Stimulated activated CD8-positive, alpha-beta memory T cell treated with anti-CD3 and anti-CD28 coated beads, Interleukin-12 subunit alpha, Interleukin-12 subunit beta, amount 100 ng/mL, for 1 hour (primary cell): ENCODE measurements at places on chromosomes 7 and 10.

DNA sequence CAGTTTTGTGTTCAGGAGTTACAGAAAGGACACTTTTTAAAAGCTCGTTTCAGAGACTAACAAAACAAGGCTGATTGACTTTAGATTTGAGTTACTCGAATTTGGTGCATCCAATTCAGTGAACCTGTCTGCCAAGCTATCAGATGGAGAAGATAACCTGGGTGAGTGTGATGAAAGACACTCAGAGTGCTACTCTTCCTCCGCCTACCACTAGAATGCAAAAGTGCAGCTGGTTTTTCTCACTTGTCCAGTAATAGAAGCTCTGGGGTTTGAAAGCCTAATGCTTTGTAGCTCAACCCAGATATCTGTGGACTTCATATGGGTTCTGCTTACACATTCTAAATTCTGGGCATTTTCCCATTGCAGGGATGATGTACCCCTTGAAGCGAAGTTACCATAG, 82.8 kb upstream of the NPY start:
- no peak for DNase-seq

- no peak for DNase-seq
These were observed 73.4 kb downstream of the LRRC4 start for GRCh38 chr7:127957886-127958285.

- no peak for DNase-seq
These were observed 77.1 kb upstream of the VSTM2A start for GRCh38 chr7:54465095-54465494.

DNA sequence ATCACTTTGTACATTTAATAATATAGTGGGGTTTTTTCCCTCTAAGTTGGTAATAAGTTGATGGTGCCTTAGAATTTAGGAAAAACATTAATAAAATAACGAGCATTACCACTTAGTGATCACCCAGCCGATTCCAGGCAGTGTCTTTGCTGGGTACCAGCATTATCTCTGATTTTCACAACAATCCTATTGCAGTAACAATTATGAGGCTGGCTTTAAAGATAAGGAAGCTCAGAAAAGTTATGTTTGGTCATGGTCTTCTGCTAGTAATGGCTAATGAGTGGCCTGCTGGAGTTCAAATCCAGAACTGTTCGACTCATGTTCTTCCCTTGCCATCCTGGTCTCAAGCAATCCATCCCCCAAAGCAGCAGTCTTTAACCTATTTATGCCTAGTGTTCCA, 127.9 kb downstream of the CNNM2 start:
- no peak for DNase-seq

DNA sequence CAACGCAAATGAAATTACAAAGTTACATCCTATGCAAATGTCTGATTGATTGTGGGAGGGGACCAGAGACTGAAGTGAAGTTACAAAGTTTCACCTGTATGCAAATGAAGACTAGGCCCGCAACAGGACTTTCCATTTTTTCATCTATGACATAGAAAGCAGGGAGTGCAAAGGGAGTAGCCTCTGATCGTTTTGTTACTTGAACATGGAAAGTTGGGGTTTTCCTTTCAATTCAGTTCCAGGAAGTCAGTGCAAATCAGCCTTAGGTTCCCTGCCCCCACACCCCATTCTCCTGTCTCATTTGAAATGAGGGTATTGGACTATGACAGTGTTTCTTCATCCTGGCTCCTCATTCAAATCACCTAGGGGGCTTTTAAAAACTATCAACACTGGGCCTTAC, 96.9 kb upstream of the HABP2 start:
- DNase-seq, result no peak

- DNase-seq, result no peak
These were observed 139.1 kb downstream of the TRIL start for GRCh38 chr7:28818996-28819395.

- no peak for DNase-seq
These were observed 31.2 kb upstream of the PLEKHA1 start for GRCh38 chr10:122343135-122343800.

DNA sequence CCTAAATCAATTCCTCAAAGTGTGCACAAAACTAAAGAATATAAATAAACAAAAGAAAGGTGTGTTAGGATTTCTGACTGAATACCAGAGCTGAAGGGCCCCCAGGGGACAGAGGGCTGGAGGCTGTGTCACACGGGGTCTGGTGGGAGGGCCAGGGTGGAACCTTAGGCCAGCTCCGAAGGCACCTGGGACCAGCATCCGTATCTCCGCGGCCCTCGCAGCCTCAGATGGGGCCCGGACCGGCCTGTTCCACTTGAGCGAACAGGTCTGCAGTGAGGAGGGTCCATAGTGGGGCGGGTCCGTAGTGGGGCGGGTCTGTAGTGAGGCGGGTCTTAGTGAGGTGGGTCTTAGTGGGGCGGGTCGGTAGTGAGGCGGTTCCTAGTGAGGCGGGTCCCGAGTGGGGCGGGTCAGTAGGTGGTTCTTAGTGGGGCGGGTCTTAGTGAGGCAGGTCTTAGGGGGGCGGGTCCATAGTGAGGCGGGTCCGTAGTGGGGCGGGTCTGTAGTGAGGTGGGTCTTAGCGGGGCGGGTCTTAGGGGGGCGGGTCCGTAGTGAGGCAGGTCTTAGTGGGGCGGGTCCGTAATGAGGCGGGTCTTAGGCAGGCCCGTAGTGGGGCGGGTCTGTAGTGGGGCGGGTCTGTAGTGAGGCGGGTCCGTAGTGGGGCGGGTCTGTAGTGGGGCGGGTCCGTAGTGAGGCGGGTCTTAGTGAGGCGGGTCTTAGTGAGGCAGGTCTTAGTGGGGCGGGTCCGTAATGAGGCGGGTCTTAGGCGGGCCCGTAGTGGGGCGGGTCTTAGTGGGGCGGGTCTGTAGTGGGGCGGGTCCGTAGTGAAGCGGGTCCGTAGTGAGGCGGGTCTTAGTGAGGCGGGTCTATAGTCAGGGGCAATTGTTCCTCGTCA, 15.1 kb downstream of the GPR146 start:
- no peak for DNase-seq

GRCh38 chr7:142176901-142177300, 65.4 kb downstream of the MGAM2 start:
- no peak for DNase-seq

GRCh38 chr10:69451209-69451783, at the start of gene TSPAN15:
TSS of gene TSPAN15 (plus strand) at chr10:69451465. CDS start at chr10:69451595, 130 bp downstream.
- DNase-seq, result peak; percentile 47

DNA sequence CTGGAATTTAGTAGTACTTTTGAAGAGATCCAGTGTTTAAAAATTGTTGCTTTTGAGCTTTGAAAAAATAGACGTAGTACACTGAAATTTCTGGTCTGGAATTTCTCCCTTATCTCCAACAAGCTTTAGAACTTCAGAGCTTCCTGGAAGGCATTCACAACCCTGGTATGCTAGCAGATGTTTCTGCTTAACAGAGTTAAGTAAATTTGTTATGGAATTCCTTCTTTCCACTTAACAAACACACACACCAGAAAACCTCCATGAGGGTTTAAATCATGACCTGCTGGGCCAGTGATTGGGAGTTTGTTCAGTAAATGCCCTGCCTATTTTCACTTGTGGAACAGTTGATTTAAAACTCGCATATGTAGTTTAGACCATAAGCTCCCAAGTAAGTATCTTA, 13.7 kb downstream of the ASB15 start:
- DNase-seq, result no peak

- no peak for DNase-seq
These were observed 18.5 kb upstream of the SEMA3C start for GRCh38 chr7:80937336-80937735.

- DNase-seq, result no peak
These were observed 71.6 kb downstream of the THSD7A start for GRCh38 chr7:11760372-11760771.

GRCh38 chr10:380313-380940, 245.2 kb downstream of the ZMYND11 start:
- no peak for DNase-seq

DNA sequence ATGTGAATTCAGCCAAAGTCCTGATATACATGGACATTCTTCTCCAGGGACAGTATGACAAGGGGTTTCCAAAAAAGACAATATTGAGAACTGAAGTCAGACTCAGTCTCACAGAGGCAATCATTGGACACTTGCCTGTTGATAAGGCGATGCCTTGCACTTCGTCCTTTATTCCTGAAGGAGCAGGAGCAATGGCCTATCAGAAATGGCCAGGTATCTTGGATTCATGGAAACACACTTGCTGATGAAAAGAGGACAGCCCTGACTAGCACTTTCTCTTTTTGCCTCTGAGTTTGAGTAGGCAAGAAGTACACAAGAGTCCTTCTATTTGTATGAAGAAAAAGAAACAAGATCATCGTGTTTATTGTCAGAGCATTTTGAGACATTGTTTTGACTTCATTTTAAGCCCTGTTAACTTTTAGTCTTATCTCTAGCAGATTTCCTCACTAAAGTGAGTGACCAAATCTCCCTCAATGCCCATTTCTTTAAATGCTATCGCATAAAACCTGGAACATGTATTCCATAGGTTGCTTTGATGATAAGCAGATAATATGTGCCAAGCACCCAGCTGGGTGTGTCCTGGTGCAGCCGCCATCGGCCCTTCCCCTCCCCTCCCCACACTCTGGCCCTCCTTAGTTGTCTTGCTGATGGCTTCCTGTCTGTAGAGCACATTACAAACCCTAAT, 26.6 kb downstream of the ST8SIA6 start:
- no peak for DNase-seq

- no peak for DNase-seq
These were observed 40.3 kb downstream of the CPVL start for GRCh38 chr7:29105752-29106668.

- DNase-seq, result no peak
These were observed 108.5 kb upstream of the TMEM168 start for GRCh38 chr7:112898432-112899290.

- DNase-seq, result no peak
These were observed 133.2 kb upstream of the KCNMA1 start for GRCh38 chr10:77770868-77771175.

- DNase-seq, result no peak
These were observed 278.9 kb downstream of the GRID1 start for GRCh38 chr10:86087716-86088115.

GRCh38 chr7:45181286-45181960, 23.8 kb downstream of the RAMP3 start:
- DNase-seq, result no peak

GRCh38 chr10:3954615-3955014, 169.6 kb upstream of the KLF6 start:
- DNase-seq, result no peak

DNA sequence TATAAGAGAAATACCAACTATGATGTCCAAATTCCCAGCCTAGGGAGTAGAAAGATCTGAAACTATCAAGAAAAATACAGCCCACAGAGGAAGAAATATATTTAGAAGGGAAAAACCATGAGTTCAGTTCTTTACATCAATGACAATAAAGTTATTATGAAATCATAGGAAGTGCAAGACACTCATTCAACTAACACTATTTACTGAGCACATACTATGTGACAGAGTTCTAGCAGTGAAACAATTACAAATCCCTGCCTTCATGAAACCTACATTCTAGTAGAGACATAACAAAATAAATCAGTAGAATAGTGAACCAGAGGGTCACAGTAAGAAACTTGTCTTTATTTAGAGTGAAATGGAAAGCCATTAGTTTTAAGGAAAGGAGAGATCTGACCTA, 2.1 kb downstream of the NDUFA5 start:
- no peak for DNase-seq

GRCh38 chr7:144650439-144650838, 185.4 kb downstream of the TPK1 start:
- no peak for DNase-seq

DNA sequence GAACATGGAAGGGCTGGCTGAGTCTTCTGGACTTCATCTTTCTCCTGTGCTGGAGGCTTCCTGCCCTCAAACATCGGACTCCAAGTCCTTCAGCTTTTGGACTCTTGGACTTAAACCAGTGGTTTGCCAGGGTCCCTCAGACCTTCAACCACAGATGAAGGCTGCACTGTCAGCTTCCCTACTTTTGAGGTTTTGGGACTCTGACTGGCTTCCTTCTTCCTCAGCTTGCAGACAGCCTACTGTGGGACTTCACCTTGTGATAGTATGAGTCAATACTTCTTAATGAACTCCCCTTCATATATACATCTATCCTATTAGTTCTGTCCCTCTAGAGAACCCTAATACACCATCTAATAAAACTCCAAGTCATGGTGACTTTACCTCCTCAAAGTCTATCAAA, 4.0 kb upstream of the CLEC5A start:
- no peak for DNase-seq

DNA sequence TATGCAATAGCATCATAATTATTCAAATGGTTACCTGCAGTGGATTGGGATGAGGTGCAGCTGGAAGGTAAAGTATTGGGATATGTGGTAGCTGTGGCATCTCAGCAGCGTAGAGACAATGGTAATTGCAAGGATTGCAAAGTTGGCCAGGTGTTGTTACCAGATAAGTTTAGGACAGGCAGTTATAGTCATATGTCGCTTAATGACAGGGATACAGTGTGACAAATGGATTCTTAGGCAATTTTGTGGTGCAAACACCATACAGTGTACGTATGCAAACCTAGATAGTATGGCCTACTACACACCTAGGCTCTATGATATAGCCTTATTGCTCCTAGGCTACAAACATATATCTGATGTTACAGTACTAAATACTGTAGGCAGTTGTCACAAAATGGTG, 163.5 kb upstream of the LYZL2 start:
- no peak for DNase-seq

DNA sequence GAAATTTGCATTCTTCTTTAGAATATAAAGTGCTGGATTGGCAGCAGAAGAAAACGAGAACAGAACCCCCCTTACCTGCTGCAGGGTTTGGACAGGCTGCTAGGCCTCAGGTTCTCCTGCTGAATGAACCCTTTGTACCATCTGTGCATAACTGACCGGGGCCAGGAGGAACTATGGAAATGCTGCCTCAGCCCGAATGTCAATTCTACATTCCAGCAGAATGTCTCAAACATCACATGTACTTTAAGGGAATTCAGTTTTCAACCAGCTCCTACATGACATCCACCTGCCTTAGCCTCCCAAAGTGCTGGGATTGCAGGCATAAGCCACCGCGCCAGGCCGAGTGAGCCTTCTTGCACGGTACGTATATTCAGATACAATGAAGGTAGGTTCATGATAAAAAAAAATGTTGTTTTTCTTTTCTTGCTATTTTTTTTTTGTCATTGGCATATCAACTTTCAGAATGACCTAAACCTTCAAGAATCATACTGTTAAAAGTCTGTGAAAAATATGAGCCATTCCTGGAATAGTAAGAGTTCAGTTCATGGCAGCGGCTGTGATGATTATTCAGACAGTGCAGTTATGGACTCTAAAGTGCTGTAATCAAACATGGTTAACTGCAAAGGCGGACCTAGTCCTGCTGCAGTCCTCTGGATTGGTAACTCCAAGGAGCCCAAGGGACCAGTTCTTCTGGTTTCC, 84.4 kb upstream of the TNS3 start:
- DNase-seq, result no peak

DNA sequence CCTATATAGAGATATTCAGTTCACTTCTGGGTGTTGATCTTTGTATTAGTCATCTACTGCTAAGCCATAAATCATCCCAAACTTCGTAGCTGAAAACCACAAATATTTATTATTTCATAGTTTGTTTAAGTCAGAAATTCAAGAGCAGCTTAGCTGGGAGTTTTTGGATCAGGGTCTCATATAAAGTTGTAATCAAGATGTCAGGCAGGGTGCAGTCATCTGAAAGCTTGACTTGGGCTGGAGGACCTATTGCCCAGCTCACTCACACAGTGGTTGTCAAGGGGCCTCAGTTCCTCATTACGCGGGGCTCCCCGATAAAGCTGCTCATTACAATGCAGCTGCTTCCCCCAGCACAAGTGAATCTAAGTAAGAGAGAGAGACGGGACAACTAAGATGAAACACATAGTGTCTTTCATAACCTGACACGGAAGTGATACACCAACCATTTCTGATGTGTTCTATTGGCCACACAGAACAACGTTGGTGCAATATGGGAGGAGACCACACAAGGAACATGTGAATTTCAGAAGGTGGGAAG, 15.7 kb downstream of the PPP1R3C start:
- DNase-seq, result no peak
